CMK (cell line): ENCODE measurements at places on chromosomes 6 and 20.

- no peak for DNase-seq
Measured at GRCh38 chr20:16528078-16528477, 45.2 kb downstream of the KIF16B start.

- DNase-seq, result no peak
Measured at GRCh38 chr20:8362457-8362856, 230.4 kb downstream of the PLCB1 start.

DNA sequence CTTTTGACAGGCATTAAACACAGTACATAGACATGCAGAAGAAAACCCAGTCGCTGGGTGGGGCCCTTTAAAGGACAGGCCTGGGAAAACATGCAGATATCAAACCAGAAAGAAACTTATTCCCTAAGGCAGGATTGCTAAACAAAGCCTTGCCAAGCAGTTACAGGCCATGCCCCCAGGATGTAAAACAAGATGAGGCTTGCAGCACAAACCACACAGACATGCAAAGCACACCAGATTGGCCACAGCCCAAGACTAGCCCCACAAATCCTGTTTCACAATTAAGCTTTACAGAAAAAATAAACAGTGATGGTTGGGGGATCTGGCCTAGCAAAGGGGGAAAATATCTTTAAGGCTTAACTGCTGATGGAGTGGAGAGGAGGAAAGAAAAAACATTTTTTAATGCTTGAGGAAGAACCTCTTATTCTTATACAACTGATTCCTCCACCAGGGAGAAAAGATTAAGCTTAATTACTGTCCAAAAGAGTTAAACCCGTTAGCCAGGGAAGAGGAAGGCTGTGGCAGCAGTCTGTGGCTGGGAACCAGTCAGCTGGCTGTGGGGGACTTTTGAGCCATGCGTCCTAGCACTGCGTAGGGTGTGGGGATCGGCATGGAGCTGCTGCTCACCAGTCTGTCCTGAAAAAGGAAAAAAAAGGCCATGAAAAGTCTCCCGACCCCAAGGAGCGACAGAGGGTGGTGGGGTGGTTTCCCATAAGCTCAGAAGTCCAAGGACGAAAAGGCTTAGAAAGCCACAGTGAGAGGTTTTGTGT, 28.4 kb downstream of the COL19A1 start:
- DNase-seq, result no peak

- no peak for DNase-seq
Measured at GRCh38 chr20:1907586-1907985, 12.4 kb downstream of the SIRPA start.

DNA sequence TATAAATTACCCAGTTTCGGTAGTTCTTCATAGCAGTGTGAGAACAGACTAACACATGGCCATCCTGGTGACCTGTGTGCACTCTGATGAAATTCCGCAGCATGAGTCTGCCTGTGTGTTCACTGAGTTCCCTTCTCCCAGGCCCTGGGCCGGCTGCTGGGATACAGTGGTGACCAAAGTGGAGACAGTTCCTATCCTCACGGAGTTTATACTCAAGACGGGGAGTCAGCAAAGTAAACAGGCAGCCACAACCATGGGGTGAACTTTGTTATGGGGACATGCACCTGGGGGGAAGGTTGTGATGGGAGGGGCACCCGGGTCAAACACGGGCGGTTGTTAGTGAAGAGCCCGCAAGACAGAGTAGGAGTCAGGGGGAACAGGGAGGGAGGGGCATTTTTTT, 202.0 kb downstream of the CDH4 start:
- DNase-seq, result no peak

GRCh38 chr6:26240157-26241032, 124.6 kb upstream of the BTN3A2 start:
- DNase-seq, result no peak

DNA sequence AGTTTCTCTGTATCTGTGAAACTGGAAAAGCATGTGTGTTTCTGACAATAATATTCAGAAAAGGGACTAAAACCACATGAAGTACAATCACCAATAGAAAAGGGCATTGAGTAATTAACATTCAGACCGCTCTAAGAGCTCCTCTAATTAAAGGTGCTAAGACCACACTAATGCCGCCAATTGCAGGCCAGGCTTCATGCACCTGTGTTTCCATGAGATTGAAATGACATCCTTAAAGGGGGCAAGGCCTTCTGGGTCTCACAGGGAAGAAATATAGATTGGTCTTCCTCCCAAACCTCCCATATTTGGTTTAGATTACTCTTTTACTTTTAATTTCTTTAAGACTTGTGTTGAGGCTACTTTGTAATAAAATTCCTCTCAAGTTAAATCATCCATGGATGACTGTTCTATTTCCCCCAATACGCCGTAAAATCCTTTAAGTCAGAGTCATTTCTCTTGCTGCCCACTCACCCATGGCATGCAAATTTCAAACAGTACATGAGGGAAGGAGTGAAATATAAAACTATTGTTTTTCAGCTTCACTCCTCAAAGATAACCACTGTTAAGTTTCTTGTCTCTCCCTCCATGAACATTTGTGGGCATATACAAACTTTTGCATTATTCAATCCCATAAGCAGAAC, 110.6 kb downstream of the UBE3D start:
- DNase-seq, result no peak

DNA sequence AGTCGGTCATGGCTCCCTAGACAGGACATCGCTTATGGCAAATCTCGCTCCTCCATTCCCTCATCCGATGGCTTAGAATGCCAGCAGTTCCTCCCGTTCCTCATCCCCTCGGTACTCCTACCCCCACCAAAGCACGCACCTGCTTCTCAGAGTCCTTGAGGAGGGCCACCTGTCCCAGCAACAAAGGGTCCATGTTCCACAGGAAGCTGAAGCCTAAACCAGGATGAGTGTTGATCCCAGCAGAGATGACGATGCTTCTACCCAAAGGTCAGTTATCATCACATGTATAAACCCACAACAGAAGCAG, 111.2 kb downstream of the THBS2 start:
- no peak for DNase-seq

DNA sequence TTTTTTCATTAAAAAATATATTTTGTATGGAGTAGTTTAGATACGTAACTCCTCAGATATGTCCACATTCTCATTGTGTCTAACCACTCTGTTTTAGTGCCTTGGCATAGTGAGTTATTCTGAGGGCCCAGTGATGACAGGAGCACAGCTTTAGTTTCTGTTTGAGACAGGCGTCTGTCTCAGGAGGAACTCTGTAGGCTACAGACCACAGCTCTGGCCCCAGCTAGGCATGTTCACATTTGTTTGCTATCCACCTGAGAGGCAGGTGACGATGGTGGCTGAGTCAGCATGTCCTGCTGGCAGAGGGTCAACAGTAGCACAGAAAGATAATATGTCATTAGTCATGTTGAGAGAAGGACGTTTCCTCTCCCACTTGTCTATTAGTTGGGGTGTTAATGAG, 16.3 kb downstream of the LRRC1 start:
- DNase-seq, result no peak

GRCh38 chr6:149016716-149017115, 269.9 kb downstream of the UST start:
- DNase-seq, result no peak

GRCh38 chr6:54655162-54655561, 191.4 kb upstream of the FAM83B start:
- DNase-seq, result no peak

DNA sequence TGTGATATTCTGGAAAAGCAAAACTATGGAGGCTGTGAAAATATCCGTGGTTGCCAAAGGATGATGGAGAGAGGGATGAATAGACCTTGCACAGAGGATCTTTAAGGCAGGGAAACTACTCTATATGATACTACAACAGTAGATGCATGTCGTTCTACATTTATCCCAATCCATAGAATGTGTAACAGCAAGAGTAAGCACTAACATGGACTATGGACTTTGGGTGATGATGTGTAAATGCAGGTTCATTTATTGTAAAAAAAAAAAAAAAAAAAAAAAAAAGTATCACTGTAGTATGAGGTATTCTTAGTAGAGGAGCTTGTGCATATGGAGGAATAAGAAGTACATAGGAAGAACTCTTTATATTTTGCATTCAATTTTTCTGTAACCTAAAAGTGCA, 507.5 kb downstream of the PHF3 start:
- no peak for DNase-seq

DNA sequence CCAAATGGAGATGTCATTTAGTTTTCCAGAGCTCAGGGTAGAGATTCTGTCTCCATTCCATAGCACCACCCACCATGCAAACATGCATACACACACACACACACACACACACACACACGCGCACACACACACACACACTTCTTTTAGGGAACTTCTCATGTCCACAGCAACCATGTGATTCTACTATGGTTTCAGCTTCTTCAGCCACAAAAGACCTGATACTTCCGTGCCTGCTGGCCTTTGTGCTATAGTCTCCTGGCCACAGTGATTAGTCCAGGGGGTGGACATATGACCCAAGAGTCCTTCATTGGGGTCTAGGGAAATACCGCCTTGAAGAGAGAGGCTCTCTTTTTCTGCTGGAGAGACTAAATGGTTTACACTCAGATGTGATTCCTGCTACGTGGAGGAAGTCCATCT, 53.5 kb downstream of the CARMIL1 start:
- DNase-seq, result no peak

GRCh38 chr6:151389618-151390275, 1.6 kb downstream of the ZBTB2 start:
- DNase-seq, result no peak

DNA sequence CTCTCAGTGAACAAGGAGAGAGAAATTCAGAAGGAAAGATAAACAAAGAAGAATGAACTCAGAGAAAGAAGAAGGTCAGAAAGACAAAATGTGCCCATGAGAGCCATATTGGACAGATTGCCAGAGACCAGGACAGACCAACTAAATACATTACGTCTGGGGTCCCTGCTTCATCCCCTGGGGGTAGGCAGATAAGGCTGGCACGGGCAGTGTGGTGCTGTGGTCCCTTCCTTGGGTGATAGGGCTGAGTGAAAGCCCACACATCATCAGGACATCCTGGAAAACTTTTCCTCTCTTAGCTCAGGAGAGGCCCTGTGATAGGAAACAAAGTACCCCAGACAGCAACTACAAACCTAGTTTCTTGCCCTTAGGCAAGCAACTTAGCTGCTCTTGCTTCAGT, 13.2 kb upstream of the ARMC12 start:
- no peak for DNase-seq

- no peak for DNase-seq
Measured at GRCh38 chr6:11260249-11261038, 28.0 kb upstream of the NEDD9 start.

GRCh38 chr6:125248136-125248535, 53.6 kb downstream of the HDDC2 start:
- no peak for DNase-seq

- no peak for DNase-seq
Measured at GRCh38 chr6:45880159-45880558, 135.5 kb downstream of the CLIC5 start.

- no peak for DNase-seq
Measured at GRCh38 chr6:16718356-16718755, 42.9 kb downstream of the ATXN1 start.

DNA sequence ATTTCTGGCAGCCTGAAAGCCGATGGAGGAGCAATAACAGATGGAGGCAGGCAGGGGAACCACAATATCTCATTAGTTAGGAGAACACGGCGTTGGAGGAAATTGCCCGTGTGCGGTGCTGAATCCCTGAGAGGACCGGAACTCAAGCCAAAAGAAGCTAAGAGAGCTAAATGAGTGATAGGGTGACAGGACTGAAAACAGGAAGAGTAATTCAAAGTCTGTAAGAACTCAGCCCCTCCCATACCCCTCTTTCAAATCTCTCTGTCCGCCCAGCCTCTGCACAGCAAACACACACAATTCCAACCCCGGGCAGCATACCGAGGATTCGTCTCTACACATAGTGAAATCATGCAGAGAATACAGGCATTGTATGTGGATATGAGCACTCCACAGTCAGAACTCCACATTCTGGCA, 2.6 kb upstream of the IPCEF1 start:
- DNase-seq, result no peak

DNA sequence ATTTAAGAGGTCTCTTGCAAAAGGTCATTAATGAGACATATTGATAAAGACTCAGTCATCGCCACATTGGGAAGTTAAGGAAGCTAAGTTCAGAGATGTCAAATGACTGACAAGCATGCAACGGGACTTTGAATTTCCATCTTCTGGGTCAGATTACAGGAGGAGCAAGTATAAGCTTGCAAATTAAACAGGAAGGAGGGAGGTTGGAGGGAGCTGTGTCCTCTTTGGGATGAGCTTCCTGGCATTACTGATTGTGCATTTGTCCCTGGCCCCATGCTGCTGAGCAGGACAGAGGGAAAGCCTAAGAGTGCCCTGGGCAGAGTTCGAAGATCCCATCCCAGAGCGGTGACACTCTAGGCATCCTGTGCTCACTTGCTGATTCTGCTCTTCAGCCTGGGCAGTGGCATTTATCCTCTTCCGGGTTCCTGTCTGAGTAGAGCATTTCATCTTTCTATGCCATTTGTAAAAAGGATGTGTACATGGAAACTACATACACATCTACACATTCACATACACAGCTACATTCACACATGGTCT, 40.5 kb downstream of the SLC22A1 start:
- DNase-seq, result no peak

DNA sequence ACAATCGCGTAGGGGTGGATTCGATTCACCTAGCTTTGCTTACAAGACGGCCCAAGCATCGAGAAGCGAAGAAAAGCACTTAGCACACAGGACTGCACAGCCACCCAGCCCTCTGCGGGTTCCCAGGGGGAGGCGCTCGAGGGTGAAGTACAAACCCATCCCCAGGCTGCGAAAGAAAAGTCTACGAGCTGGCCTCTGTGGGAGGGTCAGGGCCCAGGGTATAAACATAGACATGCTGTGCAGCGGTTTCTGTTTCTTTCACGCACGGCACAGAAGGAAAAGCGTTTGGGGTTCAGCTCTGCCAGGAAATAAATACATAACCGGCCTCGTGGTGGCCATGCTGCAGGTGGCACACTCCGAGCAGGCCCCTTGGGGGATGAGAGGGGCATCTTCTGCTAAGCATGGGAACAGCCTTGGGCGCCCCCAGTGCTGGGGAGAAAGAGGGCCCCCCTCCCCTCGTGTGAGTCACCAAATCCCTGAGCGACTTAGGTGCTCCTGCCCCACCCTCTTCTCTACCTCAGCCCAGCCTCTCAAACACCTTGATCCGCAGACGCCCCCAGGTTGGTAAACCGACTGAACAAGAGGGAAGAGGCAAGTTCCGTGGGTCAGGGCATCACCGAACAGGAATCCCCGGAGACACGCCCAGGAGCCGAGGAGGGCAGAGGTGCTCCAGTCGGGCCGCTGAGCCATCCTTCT, 91.6 kb upstream of the RIPOR2 start:
- DNase-seq, result no peak

- no peak for DNase-seq
Measured at GRCh38 chr20:18879262-18879661, 65.7 kb downstream of the SCP2D1 start.

GRCh38 chr6:53107091-53107490, 41.5 kb downstream of the GCM1 start:
- no peak for DNase-seq

- DNase-seq, result no peak
Measured at GRCh38 chr6:135182071-135183001, 1.2 kb downstream of the MYB start.
